ENCODE measurements at places on chromosomes 5 and 9. TPM values are rescaled to one million over a fixed set of nuclear protein-coding genes. Genes with fewer than 3 reads are reported as not detected.

Gene CCDC127
- 5.7 TPM for total RNA-seq

Gene PROP1
- not detected for total RNA-seq

Gene BARX1
- not detected for total RNA-seq

Gene SLC6A19
- not detected for total RNA-seq
